ENCODE measurements at places on chromosomes 11 and 22.

GRCh38 chr22:37843741-37844089 is 419 bp downstream of the ANKRD54 start:
- no peak for DNase-seq

DNA sequence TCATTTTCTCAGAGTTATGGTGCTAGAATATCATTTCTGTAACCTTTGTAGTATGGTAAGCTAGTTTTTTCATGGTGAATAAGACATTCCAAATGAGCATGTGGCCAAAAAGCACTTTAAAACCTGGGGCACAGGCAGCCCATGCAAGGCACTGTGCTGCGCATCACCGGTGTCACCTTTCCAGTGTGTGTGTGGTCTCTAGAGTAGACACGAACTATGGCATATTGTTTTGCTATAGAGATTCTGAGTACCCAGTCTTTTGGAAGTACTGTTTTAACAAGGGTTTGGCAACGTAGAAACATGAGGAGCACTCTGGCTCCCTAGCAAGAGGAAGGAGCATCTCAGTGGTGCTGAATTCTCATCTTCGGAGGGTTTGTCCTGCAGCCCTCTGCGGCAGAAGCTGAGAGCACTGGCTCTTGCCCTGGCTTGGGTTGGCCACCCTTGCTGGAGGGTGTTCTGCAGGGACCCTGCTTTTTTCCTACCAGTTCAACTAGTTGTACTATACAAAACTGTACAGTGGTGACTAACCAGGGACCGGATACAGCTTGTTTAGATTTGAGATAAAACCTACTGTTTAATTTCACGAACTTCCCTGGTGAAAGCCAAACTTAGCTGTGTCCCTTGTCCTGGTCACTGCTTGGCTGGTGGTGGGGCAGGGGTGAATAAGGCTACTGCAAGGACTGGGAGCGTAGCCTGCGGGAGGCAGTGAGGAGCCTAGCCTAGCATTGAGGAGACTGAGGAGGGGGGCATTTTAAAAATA is 135.7 kb downstream of the ATXN10 start:
- no peak for DNase-seq

- DNase-seq: no peak
Measured at GRCh38 chr11:35302398-35302797, 117.0 kb downstream of the SLC1A2 start.

DNA sequence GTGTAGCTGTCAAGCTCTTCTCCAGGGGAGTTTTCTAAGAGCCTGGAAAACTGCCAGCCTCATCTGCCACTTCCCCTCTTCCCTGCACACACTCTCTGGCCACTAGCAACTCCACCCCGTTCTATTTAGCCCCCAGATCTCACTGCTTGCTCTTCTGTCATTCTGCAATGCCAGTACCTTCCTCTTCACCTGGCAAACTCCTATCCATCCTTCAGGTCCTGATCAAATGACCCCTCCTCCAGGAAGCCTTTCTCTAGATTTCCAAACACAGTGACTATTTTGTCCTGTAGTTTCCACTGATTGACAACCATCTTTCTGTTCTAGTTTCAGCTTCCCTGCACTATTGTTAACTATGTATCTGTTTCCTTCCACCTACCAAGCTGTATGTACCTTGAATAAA is 437.7 kb downstream of the SOX6 start:
- DNase-seq: no peak

DNA sequence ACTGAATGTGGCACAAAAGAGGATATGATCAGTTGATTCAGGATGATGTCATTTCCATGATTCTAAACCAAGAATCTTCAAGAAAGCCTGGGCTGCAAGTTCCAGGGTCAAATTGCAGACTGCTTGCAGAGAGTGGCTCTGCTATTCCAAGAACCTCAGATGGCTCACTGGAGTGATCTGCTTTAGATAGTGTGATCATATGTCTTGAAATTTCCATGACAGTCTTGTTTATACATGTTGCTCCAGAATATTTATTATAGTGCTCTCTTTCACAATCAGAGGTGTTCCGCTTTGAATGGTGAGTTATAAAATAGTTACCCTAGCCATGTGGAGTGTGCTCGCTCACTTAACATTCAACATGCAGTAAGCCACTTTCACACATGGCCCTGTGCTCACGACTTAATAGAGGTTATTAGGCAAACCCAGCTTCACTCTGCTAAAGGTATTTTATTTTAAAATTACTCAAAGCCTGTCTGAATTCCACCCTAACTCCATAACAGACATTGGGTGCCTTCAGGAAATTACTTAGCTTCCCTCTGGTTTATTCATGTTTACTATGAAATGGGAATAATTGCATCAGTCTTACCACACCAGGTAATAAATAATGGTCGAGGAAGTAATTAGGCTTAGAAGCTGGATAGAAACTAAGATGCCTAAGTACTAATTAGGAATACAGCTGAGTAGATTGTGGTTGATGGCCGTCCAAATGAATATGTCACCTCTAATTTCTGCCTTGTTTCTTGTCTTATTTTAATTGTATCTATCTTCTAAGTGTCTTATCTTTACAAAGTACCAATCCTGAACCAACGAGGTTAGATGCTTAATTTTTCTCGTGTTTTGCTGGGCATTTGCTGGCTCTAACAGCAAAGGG is 187.9 kb downstream of the ETS1 start:
- no peak for DNase-seq

DNA sequence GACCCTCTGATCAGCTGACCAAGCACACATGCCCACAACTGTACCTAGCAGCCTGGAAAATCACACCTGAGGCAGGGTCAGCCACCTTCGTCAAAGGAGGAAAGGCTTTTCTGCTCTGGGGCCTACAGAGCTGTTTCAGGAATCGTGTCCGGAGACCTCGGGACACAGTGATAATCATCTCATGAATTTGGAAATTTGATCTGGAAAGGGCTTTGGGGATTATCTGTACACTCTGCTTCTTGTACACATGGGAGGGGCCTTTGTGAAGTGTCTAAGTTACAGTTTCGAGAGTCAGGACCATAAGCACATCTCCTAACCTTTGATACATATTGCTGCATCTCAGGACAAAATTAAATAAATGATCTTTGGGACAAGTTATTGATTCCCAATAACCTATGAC is 1421.2 kb upstream of the TENM4 start:
- no peak for DNase-seq

- DNase-seq: no peak
Measured at GRCh38 chr11:128532572-128533091, 54.7 kb downstream of the ETS1 start.

DNA sequence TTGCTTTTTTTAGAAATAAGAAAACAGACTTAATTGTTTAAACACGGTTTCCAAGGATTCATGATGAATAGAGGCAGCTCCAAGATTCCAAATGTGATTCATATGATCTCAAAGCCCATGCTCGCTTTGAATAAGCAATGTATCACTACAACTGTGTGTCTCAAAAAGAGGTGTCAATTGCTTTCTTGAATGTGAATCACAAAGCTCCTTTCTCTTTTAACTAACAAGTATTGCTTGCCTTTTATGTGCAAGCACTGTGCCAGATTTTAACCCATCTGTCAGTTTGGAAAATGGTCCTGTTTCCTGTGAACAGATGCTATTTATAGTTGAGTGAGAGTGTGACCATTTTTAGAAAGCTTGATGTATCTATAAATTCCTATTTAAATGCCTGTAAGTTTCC is 6.5 kb downstream of the OOSP1 start:
- DNase-seq: no peak

GRCh38 chr11:41320238-41320637 is 139.2 kb downstream of the LRRC4C start:
- DNase-seq: no peak

GRCh38 chr22:34688825-34689224 is 377.1 kb upstream of the ISX start:
- no peak for DNase-seq

DNA sequence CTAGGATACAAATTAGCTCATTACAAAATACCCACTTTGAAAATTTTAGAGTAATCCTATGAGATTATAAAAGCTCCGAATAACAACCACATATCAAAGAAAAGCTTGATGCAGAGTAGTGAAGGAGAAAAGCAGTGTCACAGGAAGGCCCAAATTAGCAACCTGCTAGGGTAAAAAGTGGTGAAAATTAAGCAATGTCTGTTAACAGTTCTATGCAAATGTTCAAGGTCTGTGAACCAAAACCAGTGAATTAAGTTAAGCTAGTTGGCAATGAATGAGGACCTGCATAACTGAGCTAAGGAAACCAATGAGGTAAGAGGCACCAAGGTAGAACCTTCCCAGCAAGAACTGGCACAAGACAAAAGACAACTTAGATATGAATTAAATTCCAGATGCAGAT is 29.6 kb downstream of the PRDM10 start:
- DNase-seq: no peak

DNA sequence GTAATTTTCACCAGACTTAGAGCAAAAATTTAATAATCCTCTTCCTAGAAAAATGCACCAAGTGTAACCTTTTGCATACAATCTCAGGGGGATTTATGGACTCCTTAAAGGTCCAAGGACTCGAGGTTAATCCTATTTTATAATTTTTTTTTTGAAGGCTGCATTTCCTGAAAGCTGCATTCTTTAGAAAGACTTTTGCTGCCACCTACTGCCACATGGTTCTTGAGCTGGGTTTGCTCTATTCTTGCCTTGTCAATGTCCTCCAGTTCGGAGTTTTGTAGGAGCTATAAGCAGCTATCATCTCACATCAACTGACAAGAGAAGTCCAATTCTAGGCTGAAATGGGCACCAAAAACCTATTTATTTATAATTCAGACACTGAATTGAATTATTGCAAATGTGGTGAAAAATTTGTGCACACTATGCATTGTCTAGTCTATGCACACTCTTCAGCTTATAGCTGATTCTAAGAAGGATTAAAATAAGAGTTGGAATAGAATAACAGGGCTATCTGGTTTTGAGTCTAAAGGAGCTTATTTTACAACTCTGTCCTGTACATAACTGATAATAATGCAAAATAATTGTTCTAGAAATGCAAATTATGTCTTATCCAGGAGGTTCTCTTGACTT is 31.3 kb downstream of the TRAF6 start:
- DNase-seq: no peak

GRCh38 chr11:119721129-119722120 is 7.6 kb downstream of the NECTIN1 start:
- no peak for DNase-seq

DNA sequence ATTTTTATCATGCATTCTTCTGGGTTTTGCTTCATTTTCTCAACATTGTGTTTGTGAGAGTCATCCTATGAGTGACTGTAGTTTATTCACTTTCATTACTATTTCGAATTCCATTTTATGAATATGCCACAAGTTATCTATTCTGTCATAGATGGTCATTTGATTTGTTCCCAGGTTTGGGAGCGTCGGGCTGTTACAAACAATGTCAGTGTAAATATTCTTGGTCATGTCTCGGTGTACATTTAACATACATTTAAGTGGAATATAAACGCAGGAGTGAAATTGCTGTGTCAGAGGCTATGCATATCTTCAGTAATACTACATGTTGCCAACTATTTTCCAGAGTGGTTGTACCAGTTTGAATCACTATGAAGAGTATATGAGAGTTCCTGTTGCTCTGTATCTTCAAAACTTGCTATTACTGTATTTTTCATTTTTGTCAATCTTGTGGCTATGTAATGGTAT is 2.4 kb downstream of the TRIM44 start:
- DNase-seq: no peak

GRCh38 chr22:43227239-43227630 is 40.3 kb upstream of the TTLL12 start:
- no peak for DNase-seq

DNA sequence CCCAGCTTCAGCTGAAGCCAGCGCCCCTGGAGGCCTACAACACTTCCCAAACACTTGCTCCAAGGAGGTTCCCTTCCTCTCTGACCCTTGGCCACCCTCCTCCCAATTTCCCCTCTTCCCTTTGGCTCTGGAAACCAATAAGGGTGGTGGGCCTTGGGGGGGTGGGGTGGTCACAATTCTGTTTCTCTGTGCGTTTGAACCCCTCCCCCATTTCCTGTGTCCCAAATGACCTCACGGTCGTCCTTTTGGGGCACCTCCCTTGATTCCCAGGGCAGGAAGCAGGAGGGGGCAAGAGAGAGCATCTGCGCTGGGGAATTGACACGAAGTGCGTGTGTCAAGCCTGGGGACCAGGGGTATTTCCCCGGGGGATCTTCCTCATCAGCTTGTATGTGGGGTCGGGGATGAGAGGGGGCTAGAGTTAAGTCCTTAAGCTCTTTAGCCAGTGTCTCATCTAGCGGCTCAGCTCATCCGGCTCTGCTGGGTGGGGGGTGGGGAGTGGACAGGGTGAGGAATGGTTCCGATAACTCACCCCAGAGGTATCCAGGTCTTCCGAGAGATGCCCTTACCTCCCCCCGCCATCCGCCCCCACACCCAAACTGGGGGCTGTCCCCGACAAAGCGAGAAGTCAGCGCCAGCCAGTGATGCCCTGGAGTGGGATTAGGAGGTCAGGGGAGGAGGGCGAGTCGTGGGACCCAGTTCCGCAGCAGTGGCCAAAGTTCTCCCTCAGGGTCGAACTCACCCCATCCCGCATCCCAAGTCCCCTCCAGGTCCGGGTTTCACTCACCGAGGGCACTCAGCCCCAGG is 587 bp downstream of the ESAM start:
- no peak for DNase-seq

DNA sequence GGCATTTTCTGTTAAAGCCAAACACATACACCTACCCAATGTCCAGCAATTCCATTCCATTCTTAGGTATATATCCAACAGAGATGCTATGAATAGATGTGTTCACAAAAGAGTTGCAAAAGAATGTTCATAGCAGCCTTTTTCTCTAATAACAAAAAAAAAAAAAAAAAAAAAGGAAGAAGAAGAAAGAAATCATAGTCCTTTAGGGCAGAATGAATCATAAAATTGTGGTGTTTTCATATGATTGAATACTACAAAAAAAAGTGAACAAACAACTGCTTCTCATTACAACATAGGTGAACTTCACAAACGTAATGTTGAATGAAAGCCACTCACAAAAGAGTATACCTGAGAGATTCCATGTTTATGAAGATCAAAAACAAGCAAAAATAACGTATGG is 66.8 kb upstream of the GRK3 start:
- DNase-seq: no peak

- no peak for DNase-seq
Measured at GRCh38 chr22:19595532-19595931, 71.3 kb upstream of the CLDN5 start.

- DNase-seq: no peak
Measured at GRCh38 chr22:40436505-40437431, 66.4 kb downstream of the SGSM3 start.

- no peak for DNase-seq
Measured at GRCh38 chr11:10898003-10898762, 40.3 kb upstream of the ZBED5 start.
